Progenitor cell of endocrine pancreas (in vitro differentiated cells): ENCODE measurements at places on chromosomes 3 and 15. TPM values are rescaled to one million over a fixed set of nuclear protein-coding genes. Genes with fewer than 3 reads are reported as not detected.

The SLC12A1 gene
- total RNA-seq, result 0.16 TPM in 1 of 2 replicates, not detected in the other

The PLCH1 gene
- total RNA-seq, result 13.6 and 14.2 TPM in 2 replicates

The NME9 gene
- 2.3 and 2.4 TPM in 2 replicates for total RNA-seq

The CASR gene
- total RNA-seq, result 2.3 and 2.5 TPM in 2 replicates

The HACD2 gene
- 54.4 and 57.6 TPM in 2 replicates for total RNA-seq

The LXN gene
- total RNA-seq, result 12.3 and 13.3 TPM in 2 replicates

The AHSG gene
- 0.19 and 0.27 TPM in 2 replicates for total RNA-seq

The PAQR9 gene
- total RNA-seq, result 2.5 and 2.7 TPM in 2 replicates

The ARGFX gene
- total RNA-seq, result not detected in 2 replicates

DNA sequence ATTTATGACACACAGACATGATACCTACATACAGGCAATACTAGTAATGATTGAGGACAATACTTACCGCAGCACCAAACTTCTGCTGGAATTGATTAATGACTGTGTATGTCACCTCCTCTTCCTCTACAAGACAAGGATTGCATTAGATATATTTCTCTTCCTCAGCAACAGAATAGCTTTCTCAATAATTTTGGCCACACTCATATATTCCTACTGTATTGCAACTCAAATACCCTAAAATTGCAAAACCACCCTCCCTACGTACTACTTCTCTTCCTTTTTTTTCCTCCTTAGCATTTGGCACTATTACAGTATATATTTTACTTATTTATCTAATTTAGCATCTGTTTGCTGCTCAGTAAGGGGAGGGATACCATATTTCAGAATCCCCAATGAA lies 14.8 kb downstream of the EXD1 start:
- H3K27ac ChIP-seq, result no peak overlapping the region
- no peaks in the 10 kb centered on the region for H3K4me1 ChIP-seq
- no peak for DNase-seq
- no peak overlapping the region for H3K4me3 ChIP-seq
- H3K27me3 ChIP-seq, result peaks cover 7% of the 10 kb centered on the region
- no peaks in the 10 kb centered on the region for H3K36me3 ChIP-seq

GRCh38 chr3:194257916-194258668 lies 93.0 kb downstream of the CPN2 start:
- H3K27me3 ChIP-seq, result no peaks in the 10 kb centered on the region
- no peak overlapping the region for H3K4me3 ChIP-seq
- no peak for DNase-seq
- H3K4me1 ChIP-seq, result peaks cover 29% of the 10 kb centered on the region

DNA sequence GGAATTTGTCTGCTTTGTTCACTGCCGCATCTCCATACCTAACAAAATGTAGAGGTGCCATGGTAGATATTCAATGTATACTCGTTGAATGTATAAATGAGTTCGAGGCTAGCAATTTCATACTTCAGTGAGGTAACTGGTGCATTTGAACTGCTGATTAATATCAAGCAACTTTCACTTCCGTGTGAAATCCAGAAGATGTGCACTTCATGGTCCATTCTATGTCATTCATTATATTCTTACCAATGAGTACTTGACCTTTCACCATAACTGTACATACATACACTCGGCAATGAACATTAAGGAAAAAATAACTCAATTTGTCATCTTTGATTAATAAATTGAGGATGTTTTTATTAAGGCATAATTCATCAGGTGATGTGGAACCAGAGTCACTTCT lies 598.5 kb downstream of the ZNF385D start:
- no peaks in the 10 kb centered on the region for H3K36me3 ChIP-seq
- no peaks in the 10 kb centered on the region for H3K27me3 ChIP-seq
- H3K4me1 ChIP-seq, result peaks cover 1% of the 10 kb centered on the region
- no peak overlapping the region for H3K27ac ChIP-seq
- no peak for DNase-seq

DNA sequence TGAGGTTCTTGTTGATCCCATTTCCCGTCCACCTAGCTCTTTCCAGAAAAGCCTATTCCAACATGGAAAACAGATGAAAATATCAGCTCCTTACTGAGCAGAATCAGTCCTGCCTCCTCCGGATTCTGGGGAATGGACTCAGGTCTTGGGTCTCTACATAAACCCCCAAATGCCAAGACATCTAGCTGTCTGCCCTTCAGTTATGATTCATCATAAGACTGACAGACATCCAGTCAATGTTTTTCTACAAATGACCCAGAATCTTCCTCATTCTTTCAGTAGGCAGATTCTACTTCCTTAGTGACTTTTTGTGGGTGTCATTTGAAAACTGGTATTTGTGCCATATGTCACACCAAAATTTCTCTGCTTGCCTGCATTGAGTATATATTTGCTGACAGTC lies 103.0 kb upstream of the TGFBR2 start:
- H3K27ac ChIP-seq, result no peak overlapping the region
- no peak for DNase-seq
- H3K27me3 ChIP-seq, result no peaks in the 10 kb centered on the region
- no peak overlapping the region for H3K4me3 ChIP-seq
- H3K36me3 ChIP-seq, result no peaks in the 10 kb centered on the region

DNA sequence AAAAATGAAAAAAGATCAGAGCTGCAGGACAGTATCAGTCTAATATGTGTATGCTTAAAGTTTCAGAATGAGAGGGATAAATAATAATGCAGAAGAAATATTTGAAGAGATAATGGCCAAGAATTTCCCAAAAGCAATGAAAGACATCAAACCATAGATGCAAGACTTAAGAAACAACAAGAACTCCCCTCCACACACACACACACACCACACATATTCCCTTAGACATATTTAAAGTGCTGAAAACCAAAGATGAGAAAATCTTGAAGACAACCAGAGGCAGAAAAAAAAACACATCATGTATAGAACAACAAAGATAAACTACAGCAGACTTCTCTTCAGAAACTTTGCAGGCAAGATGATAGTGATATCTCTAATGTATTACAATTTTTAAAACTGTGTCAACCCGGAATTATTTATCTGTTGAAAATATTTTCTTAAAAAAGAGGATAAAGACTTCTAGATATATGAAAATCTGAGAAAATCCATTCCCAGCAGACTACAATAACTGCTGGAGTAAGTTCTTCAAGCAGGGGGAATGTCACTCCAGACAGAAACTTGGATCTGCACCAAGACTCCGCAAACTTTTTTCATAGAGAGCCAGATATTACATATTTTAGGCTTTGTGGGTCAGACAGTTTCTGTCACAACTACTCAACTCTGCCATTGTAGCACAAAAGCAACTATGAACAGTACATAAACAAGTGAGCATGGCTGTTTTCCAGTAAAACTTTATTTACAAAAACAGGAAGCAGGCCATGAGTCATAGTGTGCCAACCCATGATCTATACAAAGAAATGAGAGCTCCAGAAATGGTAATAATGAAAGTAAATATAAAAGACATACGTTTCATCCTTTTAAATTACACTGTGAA lies 223.4 kb upstream of the CGNL1 start:
- no peaks in the 10 kb centered on the region for H3K27me3 ChIP-seq
- no peak overlapping the region for H3K27ac ChIP-seq
- H3K4me3 ChIP-seq, result no peak overlapping the region
- DNase-seq, result no peak
- no peaks in the 10 kb centered on the region for H3K4me1 ChIP-seq
- peaks cover 30% of the 10 kb centered on the region for H3K36me3 ChIP-seq

DNA sequence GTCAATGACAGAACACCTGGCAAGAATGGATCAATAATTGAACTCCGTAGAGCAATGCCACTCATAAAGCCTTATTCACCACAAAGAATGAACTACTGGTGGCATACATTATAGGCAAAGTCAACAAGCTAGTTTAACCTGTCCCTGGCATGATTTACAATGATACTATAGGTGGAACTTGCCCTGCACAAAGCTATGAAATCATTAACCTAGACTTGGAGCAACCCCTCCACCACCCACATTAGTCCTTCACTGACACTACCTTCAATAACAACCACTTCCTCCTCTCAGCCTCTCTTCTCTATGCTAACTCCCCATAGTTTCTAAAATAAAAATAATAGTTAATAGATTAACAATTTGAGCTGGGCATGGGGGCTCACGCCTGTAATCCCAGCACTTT lies 54.4 kb downstream of the ACAP2 start:
- no peak overlapping the region for H3K27ac ChIP-seq
- H3K27me3 ChIP-seq, result no peaks in the 10 kb centered on the region
- H3K4me3 ChIP-seq, result no peak overlapping the region
- no peak for DNase-seq

GRCh38 chr15:62528505-62528904 lies 363.4 kb upstream of the C2CD4B start:
- H3K4me1 ChIP-seq, result peaks cover 10% of the 10 kb centered on the region
- H3K27me3 ChIP-seq, result no peaks in the 10 kb centered on the region
- H3K36me3 ChIP-seq, result no peaks in the 10 kb centered on the region

DNA sequence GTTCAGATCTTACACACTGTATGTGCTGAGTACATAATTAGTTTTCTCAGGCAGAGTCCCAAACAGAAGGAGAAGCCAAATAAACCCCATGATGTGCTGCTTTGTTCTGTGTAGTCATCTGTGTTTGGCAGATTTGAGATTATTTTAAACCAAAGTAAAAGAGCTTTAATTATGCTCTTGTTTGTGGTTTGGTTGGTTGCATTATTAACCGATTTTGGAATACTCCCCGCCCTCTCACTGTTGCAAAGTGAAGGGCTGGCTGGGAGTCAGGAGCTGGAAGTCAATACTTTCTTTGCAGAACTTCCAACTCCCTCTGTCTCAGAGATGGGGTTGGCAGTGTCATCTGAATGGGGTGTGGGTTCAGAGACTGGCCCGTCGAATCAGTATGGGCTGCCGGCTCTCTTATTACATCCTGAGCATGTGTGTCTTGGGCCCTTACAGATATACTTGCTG lies 34.4 kb downstream of the SLCO3A1 start:
- H3K4me1 ChIP-seq, result no peaks in the 10 kb centered on the region
- H3K4me3 ChIP-seq, result no peak overlapping the region
- no peak for DNase-seq
- H3K36me3 ChIP-seq, result no peaks in the 10 kb centered on the region
- no peak overlapping the region for H3K27ac ChIP-seq

GRCh38 chr3:26018889-26019288 lies 229.0 kb downstream of the OXSM start:
- no peaks in the 10 kb centered on the region for H3K4me1 ChIP-seq
- no peak overlapping the region for H3K4me3 ChIP-seq
- DNase-seq, result no peak
- H3K36me3 ChIP-seq, result no peaks in the 10 kb centered on the region
- no peaks in the 10 kb centered on the region for H3K27me3 ChIP-seq
- no peak overlapping the region for H3K27ac ChIP-seq

DNA sequence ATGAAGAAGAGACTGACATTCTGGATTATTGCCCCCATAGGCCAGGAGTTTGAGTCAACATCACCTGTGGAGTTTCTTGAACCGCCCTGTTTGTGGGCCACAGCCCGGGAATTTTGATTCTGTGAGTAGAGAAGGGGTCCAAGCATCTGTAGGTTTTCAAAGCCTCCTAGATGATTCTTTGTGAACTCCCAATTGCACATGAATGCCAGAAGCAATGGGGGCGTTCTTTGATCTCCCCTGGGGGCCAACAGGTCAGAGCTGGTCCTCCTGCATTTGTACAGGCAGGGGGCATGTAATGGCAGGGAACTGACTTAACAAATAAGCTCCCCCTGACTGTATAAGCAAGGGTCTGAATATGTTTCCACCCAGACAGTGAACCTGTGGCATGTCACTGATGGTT lies 260.3 kb downstream of the SLCO3A1 start:
- peaks cover 16% of the 10 kb centered on the region for H3K27me3 ChIP-seq
- H3K4me3 ChIP-seq, result no peak overlapping the region
- H3K27ac ChIP-seq, result no peak overlapping the region

- H3K27ac ChIP-seq, result no peak overlapping the region
- H3K36me3 ChIP-seq, result no peaks in the 10 kb centered on the region
- H3K4me1 ChIP-seq, result no peaks in the 10 kb centered on the region
- no peak for DNase-seq
- no peak overlapping the region for H3K4me3 ChIP-seq
Measured at GRCh38 chr3:190733591-190734146, 128.8 kb downstream of the GMNC start.

GRCh38 chr3:46489381-46489780 lies 8.4 kb upstream of the RTP3 start:
- H3K27me3 ChIP-seq, result peaks cover 3% of the 10 kb centered on the region
- peaks cover 1% of the 10 kb centered on the region for H3K36me3 ChIP-seq
- no peak overlapping the region for H3K4me3 ChIP-seq
- DNase-seq, result no peak

DNA sequence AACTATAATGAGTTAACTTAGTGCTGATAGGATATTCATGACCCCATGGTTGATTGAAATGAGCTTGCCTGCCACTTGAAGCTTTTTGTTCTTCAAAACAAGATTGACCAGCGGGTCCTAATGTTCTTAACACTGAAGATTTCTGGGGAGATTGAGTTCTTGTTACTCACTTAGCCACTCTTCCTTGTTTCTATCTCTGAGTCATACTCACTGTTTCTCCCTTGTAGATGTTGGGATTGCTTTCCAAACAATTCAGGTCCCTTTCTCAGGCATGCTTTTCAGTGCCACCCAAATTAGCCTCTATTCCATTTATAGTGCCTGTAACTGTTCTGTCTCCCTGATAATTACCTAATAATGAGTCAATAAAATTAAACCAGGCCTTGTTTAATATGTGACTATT lies 517.0 kb downstream of the SQOR start:
- no peak overlapping the region for H3K27ac ChIP-seq
- DNase-seq, result no peak
- no peaks in the 10 kb centered on the region for H3K27me3 ChIP-seq

- no peak for DNase-seq
- no peak overlapping the region for H3K27ac ChIP-seq
- peaks cover 85% of the 10 kb centered on the region for H3K27me3 ChIP-seq
- H3K36me3 ChIP-seq, result no peaks in the 10 kb centered on the region
- peaks cover 5% of the 10 kb centered on the region for H3K4me1 ChIP-seq
Measured at GRCh38 chr3:13882876-13883275, 3.0 kb upstream of the WNT7A start.

DNA sequence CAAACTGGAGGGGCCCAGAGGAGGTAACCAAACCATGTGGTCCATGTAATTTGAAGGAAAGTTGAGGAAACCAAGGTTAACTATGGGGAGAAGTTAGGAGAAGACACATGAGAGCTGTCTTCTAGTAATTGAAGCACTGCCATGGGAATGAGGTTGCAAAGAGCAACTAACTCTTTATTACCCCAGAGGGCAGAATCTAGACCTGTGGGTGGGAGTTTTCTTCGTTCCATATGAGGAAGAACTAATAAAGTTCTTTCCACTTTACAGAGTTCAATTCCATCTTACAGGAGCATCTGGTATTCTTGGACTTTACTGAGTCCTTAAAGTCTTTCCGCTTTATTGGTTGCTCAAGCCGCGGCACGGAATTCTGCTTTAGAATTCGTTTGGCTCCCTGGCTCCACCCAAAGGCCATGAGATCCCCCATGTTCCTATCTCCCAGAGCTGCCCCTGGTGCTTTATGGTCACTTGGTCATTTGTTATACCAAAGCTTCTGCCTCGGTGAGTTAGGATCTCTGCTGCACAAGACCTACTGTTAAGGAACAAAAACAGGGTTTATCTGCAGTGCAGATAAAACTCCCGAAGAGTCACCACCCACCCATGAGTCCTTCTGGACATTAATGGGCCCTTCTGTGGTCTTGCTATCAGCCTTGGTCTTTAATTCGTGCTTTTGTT lies 89.5 kb upstream of the UMPS start:
- H3K27me3 ChIP-seq, result no peaks in the 10 kb centered on the region
- H3K4me3 ChIP-seq, result no peak overlapping the region
- no peak for DNase-seq
- H3K27ac ChIP-seq, result no peak overlapping the region
- peaks cover 7% of the 10 kb centered on the region for H3K36me3 ChIP-seq
- H3K4me1 ChIP-seq, result peaks cover 20% of the 10 kb centered on the region

GRCh38 chr3:45082142-45082538 lies 56.0 kb downstream of the CLEC3B start:
- no peaks in the 10 kb centered on the region for H3K36me3 ChIP-seq
- no peak overlapping the region for H3K4me3 ChIP-seq
- H3K27me3 ChIP-seq, result peaks cover 5% of the 10 kb centered on the region
- no peak for DNase-seq
- no peak overlapping the region for H3K27ac ChIP-seq

- H3K4me3 ChIP-seq, result no peak overlapping the region
- H3K4me1 ChIP-seq, result peaks cover 4% of the 10 kb centered on the region
Measured at GRCh38 chr3:154794814-154795445, 285.2 kb upstream of the MME start.
